ENCODE measurements at places on chromosomes 12 and 14.

- no peak overlapping the region for H3K27ac ChIP-seq
- H3K4me3 ChIP-seq, result no peak overlapping the region
- no peaks in the 10 kb centered on the region for H3K36me3 ChIP-seq
- DNase-seq, result no peak
Measured at GRCh38 chr12:125353871-125354270, 288.6 kb downstream of the AACS start.

DNA sequence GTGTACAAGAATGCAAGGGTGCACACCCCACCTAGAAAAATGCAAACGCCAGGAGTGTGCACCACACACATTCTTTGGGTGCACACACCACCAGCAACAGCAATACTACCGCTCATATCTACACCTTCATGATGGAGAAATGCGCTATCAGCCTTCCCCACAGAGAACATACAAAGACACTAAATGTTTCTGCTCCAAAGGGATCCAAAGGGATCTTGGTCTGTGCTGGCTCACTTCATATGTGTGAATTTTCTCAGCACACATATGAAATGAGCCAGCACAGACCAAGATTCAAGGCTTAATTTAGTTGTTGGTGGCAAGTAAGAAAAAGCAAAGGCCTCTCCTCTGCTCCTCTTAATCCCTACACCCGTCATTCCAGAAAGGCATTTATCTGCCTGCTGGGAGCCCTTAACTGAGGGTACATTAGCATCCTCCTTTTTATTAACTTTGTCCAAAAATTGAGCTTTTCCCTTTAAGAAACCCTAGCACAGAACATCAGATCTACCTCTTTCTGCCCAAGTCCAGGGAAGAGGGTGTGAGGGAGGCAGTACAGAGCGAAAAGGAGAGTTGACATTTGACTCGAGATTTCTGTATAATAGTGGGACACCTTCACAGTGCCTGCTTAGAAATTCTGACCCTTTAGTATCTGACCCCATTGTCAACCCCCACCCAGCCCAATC lies 8.3 kb downstream of the BMP4 start:
- H3K4me3 ChIP-seq, result no peak overlapping the region
- no peaks in the 10 kb centered on the region for H3K36me3 ChIP-seq
- DNase-seq, result no peak
- no peaks in the 10 kb centered on the region for H3K27me3 ChIP-seq

DNA sequence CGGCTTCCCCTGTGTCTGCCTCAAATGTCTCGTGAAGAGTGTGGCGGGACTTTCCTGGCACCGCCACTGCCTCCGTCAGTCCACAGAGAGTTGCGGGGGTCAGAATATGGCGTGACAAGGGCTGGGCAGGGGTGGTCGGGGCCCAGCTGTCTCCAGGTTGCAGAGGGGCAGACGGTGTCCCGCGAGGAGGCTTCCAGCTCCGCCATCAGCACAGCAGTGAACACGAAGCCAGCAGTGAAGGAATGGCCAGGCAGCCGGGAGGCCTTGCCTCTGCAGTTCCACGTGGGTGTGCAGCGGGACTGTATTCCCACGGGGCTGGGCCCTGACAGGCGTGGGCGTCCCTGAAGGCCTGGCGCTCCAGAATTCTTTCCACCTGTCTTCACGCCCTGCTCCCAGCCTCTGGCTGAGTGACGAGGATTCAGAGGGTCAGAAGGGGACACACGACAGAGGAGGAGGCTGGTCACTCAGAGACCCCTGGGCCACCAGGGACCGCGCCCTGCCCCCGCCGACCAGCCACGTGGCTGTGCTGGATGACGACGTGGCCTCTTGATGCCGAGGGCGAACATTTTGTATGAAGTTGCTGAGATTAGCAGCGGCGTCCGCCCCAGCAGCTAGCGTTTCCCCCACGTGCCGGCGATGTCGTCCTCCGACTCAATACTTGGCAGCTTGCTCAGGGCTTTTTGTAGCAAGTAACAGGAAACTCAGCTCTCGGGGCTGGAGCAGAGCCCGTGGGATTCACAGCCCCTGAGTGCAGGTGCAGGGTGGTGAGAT lies 25.0 kb upstream of the GALNT9 start:
- H3K27me3 ChIP-seq, result no peaks in the 10 kb centered on the region
- no peaks in the 10 kb centered on the region for H3K36me3 ChIP-seq
- H3K4me3 ChIP-seq, result no peak overlapping the region
- DNase-seq, result no peak

DNA sequence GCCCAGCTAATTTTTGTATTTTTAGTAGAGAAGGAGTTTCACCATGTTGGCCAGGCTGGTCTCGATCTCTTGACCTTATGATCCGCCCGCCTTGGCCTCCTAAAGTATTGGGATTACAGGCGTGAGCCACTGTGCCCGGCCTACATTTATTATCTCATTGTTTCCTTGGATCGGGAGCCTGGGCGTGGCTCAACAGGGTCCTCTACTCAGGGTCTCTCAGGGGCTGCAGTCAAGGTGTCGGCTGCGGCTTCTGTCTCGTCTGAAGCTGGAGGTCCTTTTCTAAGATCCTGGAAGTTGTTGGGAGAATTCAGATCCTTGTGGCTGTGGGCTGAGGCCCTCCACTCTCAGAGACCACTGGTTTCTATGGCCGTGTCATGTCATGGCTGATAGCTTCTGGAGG lies 65.5 kb upstream of the SCN8A start:
- no peaks in the 10 kb centered on the region for H3K27me3 ChIP-seq
- no peak overlapping the region for H3K4me3 ChIP-seq
- H3K4me1 ChIP-seq, result no peaks in the 10 kb centered on the region
- no peak for DNase-seq
- no peaks in the 10 kb centered on the region for H3K36me3 ChIP-seq
- H3K27ac ChIP-seq, result no peak overlapping the region

DNA sequence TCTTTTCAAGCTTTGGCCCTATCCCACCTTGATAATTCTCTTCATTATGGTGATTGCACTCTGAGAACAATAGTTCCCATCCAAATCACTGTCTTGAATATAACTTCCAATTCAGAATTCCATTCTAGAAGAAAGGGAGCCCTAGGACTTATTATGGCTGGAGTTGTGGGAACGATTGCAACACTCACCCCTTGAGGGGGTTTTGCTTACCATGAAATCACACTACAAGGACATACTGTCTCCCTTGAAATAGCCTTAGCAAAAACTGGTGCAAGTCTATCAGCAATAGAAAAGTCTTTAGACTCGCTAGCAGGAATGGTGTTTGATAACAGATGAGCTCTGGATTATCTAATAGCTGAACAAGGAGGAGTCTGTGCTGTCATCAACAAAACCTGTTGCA lies 31.4 kb upstream of the OXA1L start:
- no peak for DNase-seq
- H3K4me3 ChIP-seq, result no peak overlapping the region
- no peaks in the 10 kb centered on the region for H3K4me1 ChIP-seq
- no peaks in the 10 kb centered on the region for H3K36me3 ChIP-seq

DNA sequence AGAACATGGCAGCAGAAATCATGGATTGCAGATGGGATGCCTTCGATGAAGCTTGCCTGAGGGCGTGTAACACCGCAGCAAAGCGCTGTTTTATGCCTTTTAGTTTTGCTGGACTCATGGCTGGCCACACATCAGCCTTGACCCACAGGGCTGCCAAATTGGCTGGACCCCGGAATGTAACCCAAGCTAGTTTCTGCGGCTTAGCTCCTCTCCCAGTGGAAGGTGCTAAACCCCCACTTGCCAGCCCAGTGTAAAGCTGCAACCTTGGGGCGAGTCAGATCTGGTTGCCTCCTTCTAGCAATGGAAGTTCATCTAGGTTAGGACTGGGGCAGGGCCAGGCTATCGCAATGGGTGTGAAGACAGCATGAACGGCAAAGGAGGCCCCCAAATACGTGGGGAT lies 38.3 kb downstream of the MEG3 start:
- H3K4me3 ChIP-seq, result no peak overlapping the region
- H3K27ac ChIP-seq, result no peak overlapping the region
- H3K36me3 ChIP-seq, result no peaks in the 10 kb centered on the region

GRCh38 chr14:21965042-21965441 lies 291.4 kb upstream of the OR4E1 start:
- H3K4me1 ChIP-seq, result no peaks in the 10 kb centered on the region
- no peak overlapping the region for H3K27ac ChIP-seq
- H3K36me3 ChIP-seq, result no peaks in the 10 kb centered on the region
- no peaks in the 10 kb centered on the region for H3K27me3 ChIP-seq
- H3K4me3 ChIP-seq, result no peak overlapping the region

GRCh38 chr12:132543298-132544079 lies 53.5 kb downstream of the FBRSL1 start:
- DNase-seq, result no peak
- no peak overlapping the region for H3K4me3 ChIP-seq
- no peaks in the 10 kb centered on the region for H3K27me3 ChIP-seq
- no peak overlapping the region for H3K27ac ChIP-seq

- no peak overlapping the region for H3K27ac ChIP-seq
- no peaks in the 10 kb centered on the region for H3K36me3 ChIP-seq
- no peaks in the 10 kb centered on the region for H3K4me1 ChIP-seq
Measured at GRCh38 chr12:19411234-19412204, 27.8 kb upstream of the AEBP2 start.

DNA sequence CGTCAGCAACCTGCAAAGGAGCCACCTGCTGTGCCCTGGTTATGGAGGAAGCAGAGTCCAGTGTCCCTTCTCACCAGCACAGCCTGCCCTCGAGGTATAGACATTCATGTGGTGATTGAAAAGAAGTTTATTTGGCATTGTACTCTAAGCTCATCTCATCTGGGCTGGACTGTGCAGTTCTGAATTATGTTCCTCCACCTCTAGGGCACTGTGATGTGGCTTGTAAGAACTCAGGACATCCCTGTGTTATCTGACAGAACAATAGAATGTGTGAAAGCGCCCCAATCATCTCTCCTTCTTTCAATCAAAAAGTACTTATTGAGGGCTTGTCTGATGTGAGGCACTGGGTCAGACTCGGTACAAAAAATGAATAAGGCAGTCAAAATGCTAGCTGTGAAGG lies 140.1 kb downstream of the DHRS2 start:
- no peak overlapping the region for H3K27ac ChIP-seq
- no peak overlapping the region for H3K4me3 ChIP-seq
- no peaks in the 10 kb centered on the region for H3K4me1 ChIP-seq

GRCh38 chr12:110134691-110135411 lies 10.7 kb downstream of the IFT81 start:
- H3K4me3 ChIP-seq, result no peak overlapping the region
- no peaks in the 10 kb centered on the region for H3K4me1 ChIP-seq
- H3K27ac ChIP-seq, result no peak overlapping the region

DNA sequence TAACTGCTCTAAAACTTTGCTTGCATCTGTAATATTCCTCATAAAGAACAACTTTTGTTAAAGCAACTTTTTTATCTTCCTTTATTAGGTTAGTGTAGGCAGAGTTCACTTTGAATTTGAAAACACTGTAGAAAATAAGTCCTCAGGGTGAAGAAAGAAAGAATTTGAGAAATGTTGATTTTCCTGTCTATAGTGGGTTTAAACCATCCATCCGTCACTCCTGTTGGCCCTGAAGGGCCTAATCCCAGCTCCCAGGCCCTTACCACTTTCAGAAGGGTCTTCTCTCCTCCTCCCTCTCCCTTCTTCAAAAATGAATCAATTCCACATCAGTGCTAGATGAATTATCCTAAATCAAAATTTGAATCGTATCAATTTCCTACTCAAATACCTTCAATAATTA lies 4.9 kb upstream of the SLC2A3 start:
- no peak for DNase-seq
- no peaks in the 10 kb centered on the region for H3K27me3 ChIP-seq
- H3K4me3 ChIP-seq, result no peak overlapping the region
- no peaks in the 10 kb centered on the region for H3K36me3 ChIP-seq

DNA sequence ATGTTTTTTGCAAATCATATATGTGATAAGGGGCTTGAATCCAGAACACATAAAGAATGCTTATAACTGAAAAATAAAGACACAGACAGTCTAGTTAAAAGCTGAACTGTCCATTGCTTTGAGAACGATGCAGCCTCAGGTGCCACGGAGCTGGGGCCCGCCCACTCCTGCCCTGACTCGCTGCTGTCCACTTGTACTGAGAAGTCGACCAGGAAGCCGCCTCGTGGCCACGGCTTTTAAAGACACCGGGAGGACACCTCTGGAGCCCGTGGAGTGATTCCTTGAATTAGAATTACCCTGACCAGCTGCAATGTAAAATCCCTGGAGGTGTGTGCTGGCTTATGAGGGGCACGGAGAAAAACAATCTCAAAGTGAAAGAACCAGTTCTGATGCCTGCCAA lies 23.9 kb upstream of the TEX22 start:
- no peak for DNase-seq
- no peaks in the 10 kb centered on the region for H3K4me1 ChIP-seq
- no peak overlapping the region for H3K4me3 ChIP-seq
- no peaks in the 10 kb centered on the region for H3K27me3 ChIP-seq

GRCh38 chr12:110846615-110847566 lies at the start of gene CCDC63:
Gene CCDC63, plus strand, starts transcription at chr12:110846987. Its CDS starts 5,968 bp downstream, at chr12:110852955.
- DNase-seq, result no peak
- no peaks in the 10 kb centered on the region for H3K4me1 ChIP-seq
- H3K4me3 ChIP-seq, result peak within 1 kb of the TSS; percentile 35

DNA sequence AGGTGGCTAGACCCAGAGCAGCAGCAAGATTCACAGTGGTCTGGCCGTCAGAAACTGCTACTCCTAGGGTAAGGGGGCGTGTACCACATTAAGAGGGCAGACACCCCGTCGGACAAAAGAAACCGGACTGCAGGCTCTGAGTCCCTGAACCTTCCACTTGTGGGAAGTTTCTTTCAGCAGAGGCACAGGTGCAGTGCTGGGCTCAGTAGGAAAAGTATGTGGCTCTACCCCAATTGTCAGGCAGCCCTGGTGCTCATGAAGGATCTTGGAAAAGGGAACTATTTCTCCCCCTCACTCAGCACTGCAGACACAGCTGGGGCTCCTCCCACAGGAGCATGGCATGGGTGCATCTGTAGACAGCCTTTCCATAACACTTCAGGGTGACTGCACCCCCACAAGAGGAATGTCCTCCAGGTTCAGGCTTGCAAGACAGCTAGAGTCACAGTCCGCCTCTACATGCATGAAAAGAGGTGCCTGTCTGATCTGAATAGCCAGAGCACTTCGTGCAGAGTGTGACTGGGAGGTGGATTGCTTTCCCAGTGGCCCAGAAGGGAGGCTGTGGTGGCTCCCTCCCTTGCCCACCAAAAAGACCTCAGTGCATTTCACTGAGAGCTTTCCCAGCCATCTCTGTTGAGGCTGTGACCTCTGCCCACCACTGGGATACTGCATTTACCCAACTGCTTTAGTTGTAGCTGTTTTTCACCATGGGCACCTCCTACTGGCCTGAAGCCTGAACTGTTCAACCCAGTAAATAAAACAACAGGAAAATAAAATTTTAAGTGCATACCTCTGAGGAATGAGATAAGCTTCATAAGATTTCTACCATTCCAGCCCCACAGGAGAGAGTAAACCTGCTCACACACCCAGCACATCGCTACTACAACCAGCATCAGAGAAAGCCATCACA lies 14.2 kb downstream of the CEP128 start:
- DNase-seq, result no peak
- no peak overlapping the region for H3K27ac ChIP-seq
- no peak overlapping the region for H3K4me3 ChIP-seq

- no peaks in the 10 kb centered on the region for H3K4me1 ChIP-seq
- DNase-seq, result no peak
- no peaks in the 10 kb centered on the region for H3K27me3 ChIP-seq
- no peak overlapping the region for H3K27ac ChIP-seq
Measured at GRCh38 chr12:42865282-42865681, 275.7 kb upstream of the PRICKLE1 start.

Data from naive thymus-derived CD4-positive, alpha-beta T cell (primary cell).